ENCODE measurements at places on chromosomes 3 and 15. TPM values are rescaled to one million over a fixed set of nuclear protein-coding genes. Genes with fewer than 3 reads are reported as not detected.
A peak's percentile ranks its signal among the peaks of the same experiment; 100 is the strongest.

DNA sequence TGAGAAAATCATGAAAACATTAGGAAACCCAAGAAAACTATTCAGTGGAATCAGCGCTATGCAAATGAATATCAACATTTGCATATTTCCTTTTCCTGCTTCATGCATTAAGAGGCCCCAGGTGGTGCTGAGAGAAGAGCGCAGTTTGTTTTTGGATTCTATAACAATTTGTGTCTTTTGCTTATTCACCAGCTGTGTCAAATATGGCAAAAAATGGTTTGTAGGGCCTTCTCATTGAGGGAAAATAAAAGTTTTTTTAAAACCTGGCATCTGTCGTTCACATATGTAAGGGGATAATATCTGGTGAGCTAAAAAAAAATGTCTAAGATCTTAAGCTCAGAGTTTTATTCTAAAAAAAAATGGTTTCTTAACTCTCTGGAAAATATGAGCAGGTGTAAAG lies 122.5 kb upstream of the ROBO2 start:
- no peaks in the 10 kb centered on the region for H3K4me1 ChIP-seq
- no peaks in the 10 kb centered on the region for H3K36me3 ChIP-seq
- H3K27me3 ChIP-seq: no peaks in the 10 kb centered on the region
- H3K4me3 ChIP-seq: no peak overlapping the region

DNA sequence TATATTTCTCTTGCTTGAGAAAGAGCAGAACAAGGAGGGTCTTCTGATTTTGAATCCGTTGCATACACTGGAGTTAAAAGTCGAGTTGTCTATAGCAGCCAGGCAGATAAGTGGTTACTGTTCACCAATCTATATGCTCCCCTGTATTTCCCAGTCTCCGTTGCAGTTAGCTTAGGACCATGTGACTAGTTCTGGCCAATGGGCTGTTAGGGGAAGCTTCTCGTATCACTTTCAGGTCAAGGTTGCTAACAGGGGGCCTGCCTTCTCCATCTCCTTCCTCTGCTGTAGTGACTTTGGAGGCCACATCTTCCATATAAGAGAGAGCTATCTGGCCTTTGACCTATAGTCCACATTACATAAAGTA lies 188.5 kb upstream of the KBTBD8 start:
- no peak for DNase-seq
- peak overlapping the region; percentile 79 for H3K27ac ChIP-seq
- no peaks in the 10 kb centered on the region for H3K36me3 ChIP-seq
- H3K4me3 ChIP-seq: no peak overlapping the region
- peaks cover 17% of the 10 kb centered on the region for H3K4me1 ChIP-seq

GRCh38 chr3:29764041-29764440 lies 483.2 kb downstream of the RBMS3 start:
- no peaks in the 10 kb centered on the region for H3K36me3 ChIP-seq
- DNase-seq: no peak
- peaks cover 6% of the 10 kb centered on the region for H3K4me1 ChIP-seq
- no peak overlapping the region for H3K27ac ChIP-seq

- H3K36me3 ChIP-seq: no peaks in the 10 kb centered on the region
- H3K4me3 ChIP-seq: no peak overlapping the region
- no peaks in the 10 kb centered on the region for H3K27me3 ChIP-seq
- DNase-seq: no peak
These were observed 450.9 kb downstream of the NAALADL2 start for GRCh38 chr3:175310046-175310445.

GRCh38 chr3:79414806-79415205 lies 353.0 kb downstream of the ROBO1 start:
- H3K4me3 ChIP-seq: no peak overlapping the region
- H3K4me1 ChIP-seq: no peaks in the 10 kb centered on the region
- H3K27ac ChIP-seq: no peak overlapping the region
- H3K27me3 ChIP-seq: no peaks in the 10 kb centered on the region
- H3K36me3 ChIP-seq: no peaks in the 10 kb centered on the region

GRCh38 chr3:139675327-139675726 lies 2.4 kb downstream of the NMNAT3 start:
- no peaks in the 10 kb centered on the region for H3K27me3 ChIP-seq
- H3K27ac ChIP-seq: no peak overlapping the region
- no peak for DNase-seq
- no peaks in the 10 kb centered on the region for H3K4me1 ChIP-seq

DNA sequence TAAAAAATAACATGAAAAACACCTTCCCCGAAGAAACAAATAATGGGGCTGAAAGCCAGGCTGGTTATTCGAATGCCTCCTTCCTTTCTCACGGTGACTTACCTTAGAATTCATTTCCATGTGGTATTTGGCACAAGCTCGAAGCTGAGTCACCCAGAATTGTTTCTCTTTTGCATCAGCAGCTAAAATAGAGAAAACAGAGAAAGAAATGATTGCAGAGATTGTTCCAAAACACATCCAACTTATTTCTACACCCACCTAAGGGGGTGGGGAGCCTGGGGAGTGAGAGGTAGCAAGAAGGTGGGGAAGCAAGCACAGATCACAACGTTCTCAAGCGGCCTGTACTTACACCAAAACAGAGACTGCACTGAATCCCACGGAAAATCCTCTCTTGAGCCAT lies 104.7 kb downstream of the OSBPL10 start:
- no peak overlapping the region for H3K27ac ChIP-seq
- no peak for DNase-seq
- no peak overlapping the region for H3K4me3 ChIP-seq
- H3K36me3 ChIP-seq: no peaks in the 10 kb centered on the region

- no peak overlapping the region for H3K4me3 ChIP-seq
- H3K4me1 ChIP-seq: no peaks in the 10 kb centered on the region
- DNase-seq: no peak
- no peak overlapping the region for H3K27ac ChIP-seq
- H3K36me3 ChIP-seq: no peaks in the 10 kb centered on the region
These were observed 39.6 kb downstream of the COL8A1 start for GRCh38 chr3:99678023-99678422.

- no peaks in the 10 kb centered on the region for H3K36me3 ChIP-seq
- peaks cover 4% of the 10 kb centered on the region for H3K4me1 ChIP-seq
- H3K27me3 ChIP-seq: peaks cover 5% of the 10 kb centered on the region
- DNase-seq: no peak
These were observed 1.1 kb upstream of the NLGN1 start for GRCh38 chr3:173396191-173397041.

DNA sequence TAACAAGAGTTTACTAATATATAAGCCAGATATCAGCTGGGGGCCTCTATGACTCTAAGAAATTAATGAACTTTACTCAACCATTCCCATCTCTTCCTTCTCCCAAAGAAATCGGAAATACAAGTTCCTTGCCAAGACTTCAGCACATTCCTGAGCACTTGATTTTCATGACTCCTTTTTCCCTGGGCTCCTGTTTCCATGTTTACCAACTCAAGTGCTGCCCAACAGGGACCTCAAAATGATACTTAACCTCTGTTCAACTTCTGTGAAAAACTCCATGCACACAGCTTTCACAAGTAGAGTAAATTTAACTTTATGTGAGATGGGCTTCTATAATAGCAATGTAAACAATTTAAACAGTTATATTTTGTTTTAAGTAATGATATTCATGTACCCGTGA lies 315.8 kb upstream of the CDIN1 start:
- H3K27ac ChIP-seq: no peak overlapping the region
- H3K4me1 ChIP-seq: no peaks in the 10 kb centered on the region
- H3K36me3 ChIP-seq: no peaks in the 10 kb centered on the region
- H3K27me3 ChIP-seq: no peaks in the 10 kb centered on the region
- no peak for DNase-seq

ZFYVE19 gene
- 8.3 TPM for total RNA-seq

C3orf80 gene
- 0.72 TPM for total RNA-seq

RASGRP1 gene
- 4.3 TPM for total RNA-seq

TM4SF18 gene
- 3.3 TPM for total RNA-seq

ZPLD1 gene
- 0.09 TPM for total RNA-seq
